ENCODE measurements at places on chromosomes 5 and 9. TPM values are rescaled to one million over a fixed set of nuclear protein-coding genes. Genes with fewer than 3 reads are reported as not detected.
A peak's percentile ranks its signal among the peaks of the same experiment; 100 is the strongest.

The PDE8B gene
- polyA plus RNA-seq = 0.18 TPM

The PCDH1 gene
- polyA plus RNA-seq = 0.09 TPM

The GALT gene
- polyA plus RNA-seq = 20.1 TPM

DNA sequence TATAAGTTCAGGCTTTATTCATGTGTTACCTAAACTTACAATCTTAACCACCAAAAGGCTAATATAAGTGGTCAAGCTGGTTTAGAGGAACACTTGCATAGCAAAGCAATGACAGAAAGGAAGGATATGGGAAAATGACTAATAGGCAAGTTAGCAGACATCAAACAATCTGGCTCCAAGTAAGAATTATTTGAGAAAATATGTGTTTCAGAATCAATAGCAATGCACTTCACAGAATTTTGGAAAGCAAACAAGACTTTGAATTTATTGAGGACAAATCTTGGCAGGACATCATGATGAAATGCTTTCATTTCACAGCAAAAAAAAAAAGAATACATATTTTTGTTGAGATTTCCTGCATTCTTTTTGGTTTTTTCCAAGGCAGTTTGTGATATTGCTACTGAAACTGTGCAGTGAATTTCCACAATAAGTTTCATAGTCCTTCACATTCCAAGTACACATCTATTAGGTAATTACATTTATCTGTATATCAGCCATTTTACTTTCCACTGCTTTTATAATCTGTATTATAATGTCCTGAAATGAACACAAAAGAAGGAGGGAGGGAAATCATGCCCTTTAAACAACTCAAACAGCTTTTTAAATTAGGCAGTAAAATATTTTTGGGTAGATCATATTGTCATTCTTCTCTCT is 417.9 kb downstream of the NR2F1-AS1 start:
- DNase-seq = peak; percentile 97

- DNase-seq = no peak
Observed at GRCh38 chr9:28105001-28105400, 531.7 kb upstream of the C9orf72 start.

DNA sequence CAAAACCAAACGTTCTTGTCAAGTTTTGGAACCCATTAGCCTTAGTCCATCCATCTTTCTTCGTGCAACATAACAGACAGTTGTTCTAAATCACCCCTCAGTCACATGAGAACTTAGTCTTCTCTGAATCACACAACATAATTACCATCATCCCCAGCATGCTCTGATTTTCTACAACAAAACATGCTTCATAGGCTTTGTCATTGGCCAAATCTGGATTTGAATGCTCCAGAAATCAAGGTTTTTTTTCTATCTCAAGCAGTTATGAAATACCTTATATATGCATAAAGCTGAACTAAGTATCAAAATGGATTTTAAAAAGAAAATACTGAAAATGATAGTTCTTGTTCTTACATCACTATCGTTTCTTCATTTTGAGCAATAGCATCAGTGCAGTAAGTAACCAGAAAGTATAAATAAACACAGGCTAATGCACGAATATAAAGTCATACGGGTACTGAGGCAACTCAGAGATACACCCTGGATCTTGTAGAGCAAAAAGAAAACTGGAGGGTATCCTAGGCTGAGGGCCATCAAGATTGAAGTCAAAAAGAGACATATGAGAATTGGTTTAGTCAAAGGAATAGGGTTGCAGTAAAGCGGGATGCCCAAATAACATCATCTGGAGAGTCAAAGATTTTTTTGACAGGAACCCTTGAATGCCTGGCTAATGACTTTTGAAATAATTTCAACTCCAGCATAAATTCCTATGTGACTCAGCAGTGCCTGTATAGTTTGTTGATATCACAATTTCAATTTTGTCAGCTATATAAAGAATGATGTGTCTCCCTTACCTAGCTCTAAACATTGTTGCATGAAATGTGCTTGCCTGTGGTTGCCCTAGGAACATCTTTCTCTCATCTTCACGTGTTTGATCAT is 164.7 kb downstream of the ADAMTSL1 start:
- peak; percentile 47 for DNase-seq

GRCh38 chr5:91741764-91742505 is 358.8 kb upstream of the ARRDC3 start:
- DNase-seq = no peak

GRCh38 chr9:108756746-108757490 is 98.9 kb downstream of the ACTL7B start:
- DNase-seq = no peak
